Lung microvascular endothelial cell (primary cell): ENCODE measurements at places on chromosomes 4 and X. TPM values are rescaled to one million over a fixed set of nuclear protein-coding genes. Genes with fewer than 3 reads are reported as not detected.

DNA sequence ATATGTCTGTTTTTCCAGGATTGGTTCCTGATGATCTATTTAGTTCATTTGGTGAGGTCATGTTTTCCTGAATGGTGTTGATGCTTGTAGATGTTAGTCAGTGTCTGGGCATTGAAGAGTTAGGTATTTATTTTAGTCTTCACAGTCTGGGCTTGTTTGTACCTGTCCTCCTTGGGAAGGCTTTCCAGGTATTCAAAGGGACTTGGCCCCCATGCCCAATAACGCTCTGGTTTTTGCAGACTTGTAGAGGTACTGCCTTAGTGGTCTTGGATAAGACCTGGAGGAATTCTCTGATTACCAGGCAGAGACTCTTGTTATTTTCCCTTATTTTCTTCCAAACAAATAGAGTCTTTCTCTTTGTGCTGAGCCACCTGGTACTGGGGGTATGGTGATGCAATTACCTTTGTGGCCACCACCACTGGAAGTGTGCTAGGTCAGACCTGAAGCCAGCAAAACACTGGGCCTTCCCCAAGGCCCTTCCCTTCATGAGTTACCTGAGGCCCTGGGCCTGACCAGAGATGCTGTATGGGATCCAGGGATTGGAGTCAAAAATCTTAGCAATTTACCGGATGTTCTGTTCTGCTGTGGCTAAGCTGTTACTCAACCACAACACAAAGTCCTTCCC is 63.3 kb upstream of the RXFP1 start:
- DNase-seq: no peak

- no peak for DNase-seq
Observed at GRCh38 chr4:70714079-70714887, 7.5 kb upstream of the RUFY3 start.

DNA sequence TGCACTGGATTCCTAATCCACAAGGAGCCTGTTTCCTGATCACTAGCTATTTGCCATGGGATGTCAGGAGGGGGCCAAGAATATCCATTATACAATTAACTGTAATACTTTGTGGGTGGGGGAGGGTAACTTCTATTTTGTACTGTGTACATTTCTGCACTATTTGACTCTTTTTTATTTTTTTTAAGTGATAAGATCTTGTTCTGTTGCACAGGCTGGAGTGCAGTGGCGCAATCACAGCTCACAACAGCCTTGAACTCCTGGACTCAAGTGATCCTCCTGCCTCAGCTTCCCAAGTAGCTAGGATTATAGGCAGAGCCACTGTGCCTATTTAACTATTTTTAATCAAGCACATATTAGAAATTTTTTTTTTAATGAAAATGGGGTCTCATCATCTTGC is 134.1 kb downstream of the ELOVL6 start:
- DNase-seq: no peak

- DNase-seq: no peak
Observed at GRCh38 chrX:78658414-78658813, 714 bp downstream of the RTL3 start.

GRCh38 chr4:109149836-109150235 is 152.6 kb downstream of the COL25A1 start:
- no peak for DNase-seq

GRCh38 chrX:24646745-24647182 is 383 bp downstream of the PCYT1B start:
- no peak for DNase-seq

GRCh38 chr4:155777971-155778735 is 19.3 kb downstream of the GUCY1B1 start:
- DNase-seq: no peak

- DNase-seq: peak; percentile 84
Observed at GRCh38 chr4:40180356-40180755, 16.5 kb upstream of the RHOH start.

GRCh38 chrX:120732879-120733278 is 103.0 kb upstream of the C1GALT1C1 start:
- DNase-seq: no peak

GRCh38 chr4:182022909-182023308 is 220.3 kb upstream of the TENM3 start:
- DNase-seq: no peak

DNA sequence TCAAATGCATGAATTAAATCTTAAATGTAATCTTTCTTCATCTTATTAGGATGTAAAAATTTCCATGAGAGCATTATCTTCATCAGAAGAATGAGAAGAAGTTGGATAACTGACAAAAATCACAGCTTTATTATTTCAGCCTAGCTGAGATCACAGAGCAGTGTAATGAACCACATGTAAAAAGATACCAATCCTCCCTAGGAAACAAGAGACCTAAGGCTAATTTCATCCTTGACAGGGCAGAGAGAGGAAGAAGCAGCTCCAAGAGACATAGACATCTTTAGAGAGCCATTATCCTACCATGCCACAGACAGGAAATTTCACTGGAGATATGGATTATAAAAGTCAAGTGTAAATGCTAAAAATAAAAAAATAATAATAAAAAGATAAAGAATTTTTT is 40.9 kb upstream of the IL15 start:
- no peak for DNase-seq

KDR gene
- 177 and 192 TPM in 2 replicates for total RNA-seq

RNF212 gene
- total RNA-seq: 0.22 and 0.79 TPM in 2 replicates

MAGEB10 gene
- total RNA-seq: not detected in 2 replicates

PF4V1 gene
- not detected in 2 replicates for total RNA-seq

ZBED1 gene
- total RNA-seq: 26.4 and 46.4 TPM in 2 replicates

GAGE10 gene
- not detected in 2 replicates for total RNA-seq
